ENCODE measurements at places on chromosomes 13 and 19. TPM values are rescaled to one million over a fixed set of nuclear protein-coding genes. Genes with fewer than 3 reads are reported as not detected.

- peaks cover 100% of the 10 kb centered on the region for H3K36me3 ChIP-seq
- H3K4me1 ChIP-seq: peaks cover 7% of the 10 kb centered on the region
- no peak overlapping the region for H3K27ac ChIP-seq
- DNase-seq: no peak
These were observed 14.7 kb upstream of the DHDH start for GRCh38 chr19:48918801-48919247.

- H3K4me1 ChIP-seq: no peaks in the 10 kb centered on the region
- no peak for DNase-seq
- H3K36me3 ChIP-seq: no peaks in the 10 kb centered on the region
These were observed 221.2 kb upstream of the SOX1 start for GRCh38 chr13:111845621-111846351.

GRCh38 chr19:48573163-48573505, 21.2 kb downstream of the SULT2B1 start:
- no peaks in the 10 kb centered on the region for H3K36me3 ChIP-seq
- peaks cover 14% of the 10 kb centered on the region for H3K27me3 ChIP-seq
- H3K27ac ChIP-seq: no peak overlapping the region

DNA sequence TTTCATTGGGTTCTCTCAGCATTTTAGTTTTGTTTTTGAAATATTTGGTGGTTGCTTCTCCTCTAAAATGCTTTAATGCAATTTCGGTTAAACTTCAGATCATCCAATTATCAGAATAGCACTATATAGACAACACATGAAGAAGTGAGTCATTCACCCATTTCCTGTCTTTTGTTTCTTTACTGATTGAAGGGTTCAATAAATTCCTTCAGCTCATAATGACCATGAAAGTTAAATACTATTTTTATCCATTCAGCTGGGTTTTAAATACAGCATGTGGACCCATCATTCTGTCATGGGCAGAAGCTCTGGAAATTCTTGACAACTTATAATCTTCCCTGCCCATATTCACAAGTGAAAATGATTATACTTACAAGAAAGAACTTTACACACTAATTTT, 187.2 kb downstream of the ITGBL1 start:
- H3K4me3 ChIP-seq: no peak overlapping the region
- no peaks in the 10 kb centered on the region for H3K4me1 ChIP-seq
- no peaks in the 10 kb centered on the region for H3K36me3 ChIP-seq
- H3K27ac ChIP-seq: no peak overlapping the region
- H3K27me3 ChIP-seq: no peaks in the 10 kb centered on the region

DNA sequence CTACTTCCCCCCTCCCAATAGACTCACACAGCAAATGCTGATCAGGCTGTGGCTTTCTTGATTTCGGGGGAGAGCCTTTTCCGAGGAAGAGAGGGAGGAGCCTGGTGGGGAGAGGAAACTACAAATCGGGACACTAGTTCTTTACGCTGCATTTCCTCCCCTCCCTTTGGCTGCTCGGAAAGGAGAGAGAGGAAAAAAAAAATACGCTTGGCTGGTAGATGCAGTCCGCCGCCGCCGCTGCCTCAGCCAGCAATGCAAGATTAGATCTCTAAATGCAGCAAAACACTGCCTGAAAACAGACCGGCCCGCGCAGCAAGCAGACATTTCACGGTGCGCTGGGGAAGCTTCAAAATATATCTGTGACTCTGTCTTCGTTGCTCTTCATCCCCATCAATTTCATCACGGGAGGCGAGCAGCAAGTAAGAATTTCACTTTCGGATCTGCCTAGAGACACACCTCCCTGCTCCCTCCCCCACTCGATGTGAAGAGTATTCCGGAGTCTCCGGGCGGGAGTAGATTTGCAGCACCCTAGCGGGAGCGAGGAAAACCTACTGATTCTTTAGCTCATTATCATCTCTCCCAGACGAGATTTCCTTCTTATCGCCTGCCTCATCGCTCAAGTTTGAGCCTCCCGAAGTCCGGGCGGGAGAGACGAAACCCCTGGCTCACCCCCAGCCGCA, at the start of gene PCDH17:
PCDH17 (plus strand) TSS at position 149 of the 680 bp plus-strand sequence. CDS start 803 bp downstream, outside the sequence.
- DNase-seq: peak; percentile 73
- peak within 1 kb of the TSS; percentile 56 for H3K4me3 ChIP-seq
- no peaks in the 10 kb centered on the region for H3K36me3 ChIP-seq
- peak within 1 kb of the TSS; percentile 59 for H3K27ac ChIP-seq
- H3K27me3 ChIP-seq: peaks cover 65% of the 10 kb centered on the region

DNA sequence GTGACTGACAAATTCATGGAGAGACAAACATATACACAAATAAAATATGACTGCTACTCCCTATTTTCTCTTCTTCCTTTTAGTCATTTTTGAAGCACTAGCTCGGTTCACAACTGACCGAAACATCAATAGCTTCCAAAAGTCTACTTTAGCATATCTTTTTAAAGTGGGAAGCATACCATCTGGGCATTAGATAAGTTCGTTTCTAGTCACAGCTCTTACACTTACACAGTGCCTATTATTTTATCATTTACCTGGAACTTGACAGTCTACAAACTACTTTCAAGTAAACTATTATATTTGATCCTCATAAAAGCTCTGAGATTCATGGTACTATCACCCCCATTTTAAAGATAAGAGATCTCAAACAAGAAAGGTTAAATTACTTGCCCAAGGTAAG, 458.5 kb downstream of the LMO7 start:
- no peak for DNase-seq
- H3K27me3 ChIP-seq: no peaks in the 10 kb centered on the region
- no peaks in the 10 kb centered on the region for H3K36me3 ChIP-seq
- H3K27ac ChIP-seq: no peak overlapping the region
- no peaks in the 10 kb centered on the region for H3K4me1 ChIP-seq
- no peak overlapping the region for H3K4me3 ChIP-seq

DNA sequence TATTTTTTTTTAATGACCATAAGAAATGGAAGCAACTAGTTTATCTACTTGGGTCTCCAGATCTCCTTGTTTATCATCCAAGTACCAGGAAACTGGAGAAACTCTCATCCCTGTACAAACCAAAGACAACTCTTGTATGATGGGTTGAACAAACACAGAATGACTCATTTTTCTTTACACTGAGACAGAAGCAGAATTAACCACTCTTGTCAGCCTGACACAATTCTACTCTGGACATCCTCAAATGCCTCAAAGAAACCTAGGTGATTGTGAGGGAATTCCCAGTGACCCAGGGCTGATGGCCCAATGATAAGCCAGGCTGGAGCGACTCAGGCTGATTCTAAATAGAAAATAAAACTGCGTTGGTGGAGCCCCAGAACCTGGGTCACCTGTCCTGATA, 151.5 kb downstream of the ZNF737 start:
- H3K27ac ChIP-seq: no peak overlapping the region
- H3K27me3 ChIP-seq: no peaks in the 10 kb centered on the region
- no peaks in the 10 kb centered on the region for H3K4me1 ChIP-seq

Gene ACTMAP
- 8.6 TPM for total RNA-seq

Gene HCN2
- total RNA-seq: not detected

Gene UBE2L5
- not detected for total RNA-seq

Gene SPIB
- 28.9 TPM for total RNA-seq

Measured in spleen (tissue), 13 donors.